ENCODE measurements at places on chromosomes 5 and 9.
A peak's percentile ranks its signal among the peaks of the same experiment; 100 is the strongest.

GRCh38 chr5:3024126-3024525, 272.6 kb upstream of the IRX2 start:
- no peak for DNase-seq

- no peak for DNase-seq
Measured at GRCh38 chr5:59095480-59095879, 512.6 kb downstream of the RAB3C start.

GRCh38 chr5:54470128-54470527, 14.6 kb downstream of the HSPB3 start:
- DNase-seq = no peak

GRCh38 chr5:62431735-62432620, 19.4 kb downstream of the IPO11 start:
- peak; percentile 61 for DNase-seq

GRCh38 chr9:137319011-137319738, 17.1 kb upstream of the NRARP start:
- DNase-seq = no peak

DNA sequence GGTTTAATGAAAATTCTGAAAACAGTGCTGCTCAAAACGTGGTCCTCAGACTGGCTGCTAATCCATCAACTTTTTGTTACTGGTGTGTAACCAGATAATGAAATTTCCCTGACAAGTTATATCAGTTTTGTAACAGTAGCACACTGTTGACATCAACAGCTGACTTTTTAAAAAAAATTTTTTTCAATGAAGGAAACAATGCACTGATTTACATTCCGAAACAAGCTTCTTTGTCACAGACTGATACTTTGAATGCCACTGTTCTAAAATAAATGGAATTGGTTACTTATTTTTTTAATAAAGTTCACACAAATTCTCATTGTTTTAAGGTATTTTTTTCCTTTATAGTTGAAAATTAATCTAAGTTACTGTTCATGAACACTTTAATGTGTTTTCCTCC, 169.1 kb downstream of the NIPBL start:
- no peak for DNase-seq

DNA sequence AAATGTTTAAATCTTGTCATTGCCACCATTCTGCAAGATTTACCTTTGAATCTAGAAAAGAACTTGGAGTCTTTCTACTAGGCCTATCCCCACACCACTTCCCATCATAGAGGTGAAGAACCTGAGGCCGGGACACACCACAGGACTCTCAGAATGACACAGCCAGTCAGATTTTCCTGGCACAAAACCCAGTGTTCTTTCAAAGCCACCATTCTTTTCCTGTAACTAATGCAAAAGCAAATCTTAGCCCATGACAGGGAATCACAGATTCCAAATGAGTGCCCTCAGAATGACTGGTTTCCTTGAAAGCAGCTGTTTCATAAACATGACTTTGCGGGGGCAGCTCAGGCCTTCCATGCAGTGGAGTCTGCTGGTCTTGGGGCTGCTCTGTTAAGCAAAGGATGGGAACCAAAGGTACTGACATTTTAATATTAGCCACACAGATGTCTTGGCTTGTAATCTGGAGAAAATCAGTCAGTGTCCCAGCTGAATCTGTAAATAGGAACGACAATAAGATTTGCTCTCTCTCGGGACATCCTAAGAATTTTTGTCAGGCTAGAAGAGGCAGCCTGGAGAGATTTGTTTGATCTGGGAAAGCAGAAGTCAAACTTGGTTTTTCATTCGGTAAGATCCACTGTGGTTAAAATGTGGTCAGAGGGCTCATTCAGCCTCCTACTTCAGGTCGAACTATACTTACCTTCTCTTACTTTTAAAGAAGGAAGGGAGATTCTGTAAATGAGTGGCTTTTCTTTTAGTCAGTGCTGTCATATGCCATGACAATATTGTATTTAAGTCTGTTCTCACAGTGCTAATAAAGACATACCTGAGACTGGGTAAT, 115.1 kb downstream of the PALM2AKAP2 start:
- no peak for DNase-seq

GRCh38 chr9:134725605-134725940, 84.0 kb downstream of the COL5A1 start:
- DNase-seq = no peak

GRCh38 chr5:50964746-50965653, 298.6 kb downstream of the PARP8 start:
- no peak for DNase-seq

GRCh38 chr5:173018358-173018757, 34.8 kb downstream of the ATP6V0E1 start:
- no peak for DNase-seq

DNA sequence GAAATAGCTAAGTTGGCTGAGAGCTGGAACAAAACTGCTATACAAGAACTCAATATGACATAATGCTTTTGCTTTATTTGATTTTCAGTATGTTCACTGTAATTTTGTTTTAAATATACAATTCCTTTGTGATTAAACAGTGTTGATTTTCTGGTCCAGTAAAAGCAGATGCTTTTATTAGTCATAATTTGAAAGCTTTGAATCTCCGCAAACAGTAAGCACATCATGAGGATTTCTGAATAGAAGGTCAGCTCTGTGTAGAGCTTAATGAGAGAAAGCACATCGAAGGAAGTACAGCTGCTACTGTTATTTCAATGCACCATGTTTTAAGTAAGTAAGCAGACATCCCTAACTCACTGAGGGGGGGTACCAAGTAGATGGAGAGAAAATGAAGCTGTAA, 701.3 kb upstream of the ACO1 start:
- no peak for DNase-seq

Measured in hematopoietic multipotent progenitor cell treated with erythropoietin and hydrocortisone succinate and interleukin-3 and kit ligand, for 17 days (in vitro differentiated cells).